ENCODE measurements at places on chromosomes 4 and X.

DNA sequence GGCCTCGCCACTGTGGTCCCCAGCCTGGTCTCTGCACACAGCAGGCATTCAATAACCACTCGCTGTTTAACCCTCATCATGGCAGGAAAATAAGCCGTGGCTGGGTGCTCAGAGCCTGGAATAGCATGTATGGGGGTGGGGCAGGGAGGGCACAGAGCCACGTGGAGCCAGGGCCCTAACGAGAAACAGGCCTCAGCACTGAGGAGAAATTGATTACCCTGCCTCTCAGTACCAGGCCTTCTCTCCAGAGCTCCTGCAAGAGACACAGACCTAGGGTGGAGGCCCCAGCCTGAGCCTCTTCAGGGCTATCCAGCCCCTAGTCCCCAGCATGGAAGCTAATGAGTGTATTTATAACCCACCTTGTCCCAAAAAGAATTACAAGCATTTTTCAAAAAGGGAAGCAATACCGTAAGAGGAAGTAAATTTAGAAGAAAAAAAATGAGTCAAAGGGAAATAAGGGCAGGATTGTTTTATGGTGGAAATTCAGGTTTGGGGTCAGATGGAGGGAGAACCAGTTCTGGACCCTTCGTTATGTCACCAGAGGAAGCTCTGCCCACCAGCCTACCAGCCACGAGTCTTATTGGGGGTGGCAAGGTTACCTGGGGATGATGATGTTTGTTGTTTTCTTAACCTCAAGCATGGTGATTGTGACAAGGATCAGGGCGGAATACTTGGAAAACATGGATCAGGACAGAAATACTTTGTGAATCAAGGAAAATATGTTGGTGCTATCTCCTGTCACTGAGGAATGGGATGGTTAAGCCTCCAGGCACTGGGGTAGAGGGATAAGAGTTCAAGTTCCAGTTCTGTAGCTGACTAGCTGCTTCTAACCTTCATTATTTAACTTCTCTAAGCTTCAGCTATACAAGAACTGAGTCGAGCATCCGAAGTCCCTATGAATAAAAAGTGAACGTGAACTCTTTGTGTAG is 101.9 kb upstream of the RBPJ start:
- no peak overlapping the region for H3K4me3 ChIP-seq
- no peak overlapping the region for H3K27ac ChIP-seq
- DNase-seq = no peak

- H3K4me3 ChIP-seq = no peak overlapping the region
- no peaks in the 10 kb centered on the region for H3K36me3 ChIP-seq
- H3K27me3 ChIP-seq = no peaks in the 10 kb centered on the region
Observed at GRCh38 chrX:45513042-45513441, 312.4 kb upstream of the DIPK2B start.

- H3K36me3 ChIP-seq = no peaks in the 10 kb centered on the region
- peak within 1 kb of the TSS; percentile 95 for H3K4me3 ChIP-seq
- H3K27ac ChIP-seq = peak within 1 kb of the TSS; percentile 91
- peaks cover 2% of the 10 kb centered on the region for H3K4me1 ChIP-seq
- H3K27me3 ChIP-seq = no peaks in the 10 kb centered on the region
Observed at GRCh38 chr4:72568959-72569718, at the start of gene ADAMTS3. Gene ADAMTS3 (minus strand): TSS chr4:72569221. CDS start chr4:72568762, 459 bp downstream.

DNA sequence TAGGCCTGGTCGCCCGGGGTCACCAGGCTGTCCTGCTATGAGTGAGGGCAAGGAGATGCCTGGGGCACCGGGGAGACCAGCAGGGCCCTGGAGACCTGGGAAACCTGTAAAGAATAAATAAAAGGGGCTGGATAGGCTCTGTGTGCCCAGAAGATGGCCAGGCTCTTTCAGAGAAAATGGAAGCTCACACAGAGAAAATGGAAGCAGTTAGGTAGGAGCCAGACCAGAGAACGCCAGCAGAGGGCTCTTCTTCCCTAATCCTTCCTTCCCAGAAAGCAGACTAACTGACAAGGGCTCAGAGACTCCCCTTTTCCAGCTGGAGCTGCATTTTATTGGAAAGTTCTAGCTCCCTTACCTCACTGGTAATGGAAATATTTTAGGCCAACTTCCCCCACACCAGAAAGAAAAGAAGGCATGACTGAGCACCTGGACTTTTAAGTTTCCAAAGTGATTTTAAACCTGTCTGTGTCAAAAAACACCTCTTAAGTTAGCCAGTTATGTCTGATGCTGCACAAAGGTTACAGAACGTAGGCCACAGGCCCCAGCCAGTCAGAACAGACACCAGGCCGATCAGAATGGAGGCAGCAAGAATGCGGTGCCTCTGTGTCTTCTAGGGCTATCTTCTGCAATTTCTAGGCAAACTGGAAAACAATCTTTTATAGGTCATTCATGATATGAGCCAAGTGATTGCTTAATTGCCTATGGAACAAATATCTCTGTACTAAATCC is 74.0 kb downstream of the ATG4A start:
- no peaks in the 10 kb centered on the region for H3K36me3 ChIP-seq
- H3K4me3 ChIP-seq = no peak overlapping the region
- peak; percentile 48 for DNase-seq
- peaks cover 29% of the 10 kb centered on the region for H3K27me3 ChIP-seq
- no peak overlapping the region for H3K27ac ChIP-seq
- H3K4me1 ChIP-seq = peaks cover 1% of the 10 kb centered on the region

GRCh38 chrX:50747471-50747900 is 66.5 kb downstream of the SHROOM4 start:
- no peaks in the 10 kb centered on the region for H3K4me1 ChIP-seq
- no peak overlapping the region for H3K4me3 ChIP-seq
- peak; percentile 35 for DNase-seq
- peaks cover 37% of the 10 kb centered on the region for H3K27me3 ChIP-seq

GRCh38 chr4:169124661-169125060 is 114.6 kb upstream of the CBR4 start:
- DNase-seq = peak; percentile 44
- H3K27me3 ChIP-seq = no peaks in the 10 kb centered on the region
- H3K36me3 ChIP-seq = peaks cover 97% of the 10 kb centered on the region
- H3K4me1 ChIP-seq = peaks cover 4% of the 10 kb centered on the region
- H3K4me3 ChIP-seq = no peak overlapping the region

- H3K36me3 ChIP-seq = peaks cover 1% of the 10 kb centered on the region
- no peaks in the 10 kb centered on the region for H3K27me3 ChIP-seq
- H3K4me1 ChIP-seq = no peaks in the 10 kb centered on the region
- no peak for DNase-seq
Observed at GRCh38 chrX:46636223-46636622, 62.7 kb downstream of the CHST7 start.

DNA sequence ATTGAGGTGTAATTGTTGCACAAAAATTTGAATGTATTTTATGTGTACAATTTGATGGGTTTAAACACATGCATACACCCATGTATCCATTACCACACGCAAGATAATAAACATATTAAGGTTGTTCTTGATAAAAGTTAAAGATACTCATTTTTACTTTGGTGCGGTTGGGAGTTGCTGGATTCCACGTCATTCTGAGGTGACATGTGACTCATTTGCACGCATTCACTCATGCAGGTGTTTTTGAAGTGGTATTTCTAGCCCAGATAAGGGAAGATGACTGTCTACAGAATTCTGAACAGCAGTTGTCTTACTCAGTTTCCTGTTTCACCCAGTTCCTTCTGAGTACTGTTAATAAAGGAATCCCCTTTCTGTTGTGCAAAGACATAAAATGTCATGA is 142.0 kb downstream of the RTL3 start:
- peaks cover 1% of the 10 kb centered on the region for H3K4me1 ChIP-seq
- DNase-seq = no peak
- no peak overlapping the region for H3K27ac ChIP-seq
- H3K4me3 ChIP-seq = no peak overlapping the region
- no peaks in the 10 kb centered on the region for H3K27me3 ChIP-seq

DNA sequence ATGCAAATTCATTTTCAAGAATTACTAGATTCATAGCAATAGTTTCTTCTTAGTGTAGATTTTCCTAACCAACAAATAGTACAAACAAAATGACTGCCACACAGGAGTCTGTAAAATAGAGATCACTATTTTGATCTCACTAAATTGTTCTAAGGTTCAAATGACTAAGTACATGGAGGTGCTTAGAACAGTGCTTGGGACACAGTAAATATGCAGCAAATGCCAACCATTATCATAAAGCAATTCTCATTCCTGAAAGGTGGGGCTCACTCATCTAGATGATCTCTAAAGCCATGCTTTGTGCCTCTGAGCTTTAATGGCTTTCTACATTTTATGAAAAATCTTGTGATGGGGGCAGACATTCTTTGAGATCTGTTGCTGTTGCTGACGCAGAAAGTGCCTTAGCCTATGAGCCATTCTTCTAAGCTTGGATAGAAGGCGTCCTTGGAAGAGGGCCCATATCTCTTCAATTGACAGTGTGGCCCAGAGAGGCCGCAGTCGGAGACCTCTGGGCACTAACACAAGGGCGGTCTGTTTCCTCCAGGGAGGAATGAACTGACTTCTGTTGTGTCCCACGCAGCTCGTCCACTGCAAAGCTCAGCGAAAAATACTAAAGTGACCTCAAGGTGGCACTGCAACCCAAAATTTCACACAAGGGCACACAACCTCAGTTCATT is 23.5 kb downstream of the TLR10 start:
- H3K4me3 ChIP-seq = peak overlapping the region; percentile 53
- H3K4me1 ChIP-seq = no peaks in the 10 kb centered on the region

- H3K27me3 ChIP-seq = no peaks in the 10 kb centered on the region
- no peaks in the 10 kb centered on the region for H3K36me3 ChIP-seq
- no peak overlapping the region for H3K27ac ChIP-seq
- peak; percentile 13 for DNase-seq
- no peak overlapping the region for H3K4me3 ChIP-seq
Observed at GRCh38 chrX:34734383-34734782, 77.3 kb upstream of the TMEM47 start.

DNA sequence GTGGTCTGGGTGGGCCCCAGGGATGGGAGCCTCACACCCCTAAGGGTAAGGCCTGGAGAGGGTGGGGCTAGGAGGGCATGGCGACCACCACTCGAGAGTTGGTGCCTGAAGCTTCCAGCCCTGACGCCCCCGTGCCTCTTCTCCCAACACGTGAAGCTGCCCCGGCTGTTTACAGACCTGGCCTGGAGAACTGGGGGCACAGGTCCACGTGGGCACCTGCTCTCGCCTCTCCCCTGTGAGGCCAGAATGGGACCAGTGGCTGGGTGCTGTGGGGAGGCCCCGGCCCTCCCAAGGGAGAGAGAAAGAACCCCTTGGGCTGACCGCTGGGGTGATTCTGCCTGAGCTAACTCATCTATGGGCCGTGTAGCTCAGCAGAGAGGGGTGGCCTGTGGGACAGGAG is 15.5 kb downstream of the NAT8L start:
- no peak overlapping the region for H3K4me3 ChIP-seq
- H3K4me1 ChIP-seq = peaks cover 14% of the 10 kb centered on the region
- H3K27ac ChIP-seq = no peak overlapping the region
- peaks cover 24% of the 10 kb centered on the region for H3K27me3 ChIP-seq
- DNase-seq = no peak
- H3K36me3 ChIP-seq = no peaks in the 10 kb centered on the region

DNA sequence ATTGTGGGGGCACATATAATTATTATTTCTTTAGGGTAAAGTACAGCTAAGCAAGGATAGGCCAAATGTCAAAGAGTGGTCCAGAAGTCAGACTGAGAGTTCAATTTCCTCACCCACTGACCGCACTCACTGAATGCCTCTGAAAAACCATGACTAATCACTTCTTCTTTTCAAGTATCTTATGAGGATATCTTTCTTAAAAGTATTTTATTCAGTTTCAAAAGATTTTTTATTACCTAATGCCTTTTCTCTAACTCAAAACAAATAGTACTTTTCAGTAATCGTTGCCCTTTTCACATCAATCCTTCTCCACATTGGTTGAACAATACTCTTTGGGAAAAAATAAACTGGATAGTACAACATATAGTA is 61.7 kb upstream of the CAMK2D start:
- DNase-seq = peak; percentile 54

DNA sequence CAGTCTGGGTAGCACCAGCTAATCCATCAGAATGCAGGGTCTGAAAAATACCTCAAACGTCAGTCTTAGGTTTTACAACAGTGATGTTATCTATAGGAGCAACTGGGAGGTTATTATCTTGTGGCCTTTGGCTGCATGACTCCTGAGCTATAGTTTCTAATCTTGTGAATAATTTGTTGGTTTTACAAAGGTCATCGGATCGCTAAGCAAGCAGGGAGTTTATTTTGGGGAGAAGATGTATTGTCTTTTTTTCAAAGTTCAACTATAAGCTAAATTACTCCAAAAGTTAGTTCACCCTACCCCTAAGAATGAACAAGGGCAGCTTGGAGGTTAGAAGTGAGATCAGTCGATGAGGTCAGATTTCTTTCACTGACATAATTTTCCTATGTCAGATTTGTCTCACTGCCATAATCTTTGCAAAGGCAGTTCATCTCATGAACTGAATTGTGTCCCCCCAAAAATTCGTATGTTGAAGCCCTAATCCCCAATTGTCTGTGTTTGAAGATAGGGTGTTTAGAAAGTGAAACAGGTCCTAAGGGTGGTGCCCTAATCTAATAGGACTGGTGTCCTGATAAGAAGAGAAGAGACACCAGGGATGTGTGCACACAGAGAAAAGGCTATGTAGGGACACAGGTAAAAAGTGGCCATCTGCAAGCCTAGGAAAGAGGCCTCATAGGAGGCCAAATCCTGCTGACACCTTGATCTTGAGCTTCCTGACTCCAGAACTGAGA is 175.8 kb upstream of the GALNT7 start:
- no peaks in the 10 kb centered on the region for H3K36me3 ChIP-seq
- H3K4me3 ChIP-seq = no peak overlapping the region
- no peaks in the 10 kb centered on the region for H3K27me3 ChIP-seq

DNA sequence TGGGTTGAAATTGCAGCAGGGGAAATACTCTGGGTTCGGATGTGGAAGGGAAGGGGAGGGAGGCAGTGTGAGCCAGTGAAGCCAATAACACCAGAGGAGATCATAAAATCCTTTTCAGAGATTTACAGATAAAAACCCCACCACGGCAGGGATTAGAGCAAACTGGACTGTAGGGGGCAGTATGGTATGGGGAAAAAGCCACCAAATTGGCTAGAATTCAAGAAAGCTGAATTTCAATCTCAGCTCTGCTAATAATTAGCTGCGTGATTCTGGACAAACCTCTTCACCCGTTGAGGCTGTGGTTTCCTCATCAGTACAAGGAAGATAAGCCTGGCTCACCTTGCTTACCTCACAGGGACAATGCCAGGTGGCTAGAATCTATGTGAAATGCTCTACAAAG is 108.1 kb downstream of the ATG4A start:
- H3K27ac ChIP-seq = no peak overlapping the region
- no peak overlapping the region for H3K4me3 ChIP-seq
- H3K4me1 ChIP-seq = no peaks in the 10 kb centered on the region
- no peaks in the 10 kb centered on the region for H3K27me3 ChIP-seq
- peak; percentile 40 for DNase-seq

DNA sequence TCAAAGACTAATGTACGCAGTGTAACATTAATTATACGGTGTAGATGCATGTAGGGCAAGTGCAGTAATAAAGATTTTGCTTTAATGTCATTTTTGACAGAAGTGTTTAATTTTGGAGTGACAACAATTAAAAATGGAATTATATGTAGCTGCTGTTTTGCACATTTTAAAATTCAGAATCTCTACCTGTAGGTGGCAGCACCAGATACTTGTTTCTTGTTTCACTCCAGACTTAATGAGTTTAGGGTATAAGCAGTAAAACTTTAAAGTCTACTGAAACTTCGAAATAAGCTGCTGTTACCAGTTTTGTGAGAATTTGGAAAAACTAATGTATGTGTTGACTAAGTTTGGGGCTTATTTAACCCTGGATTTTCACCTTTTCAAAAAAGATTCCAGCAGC is 144.9 kb downstream of the POLA1 start:
- H3K27me3 ChIP-seq = no peaks in the 10 kb centered on the region
- H3K27ac ChIP-seq = no peak overlapping the region
- H3K4me3 ChIP-seq = no peak overlapping the region
- peak; percentile 38 for DNase-seq
- no peaks in the 10 kb centered on the region for H3K36me3 ChIP-seq

- no peaks in the 10 kb centered on the region for H3K36me3 ChIP-seq
- no peak overlapping the region for H3K27ac ChIP-seq
- no peaks in the 10 kb centered on the region for H3K4me1 ChIP-seq
- H3K27me3 ChIP-seq = no peaks in the 10 kb centered on the region
- no peak for DNase-seq
Observed at GRCh38 chrX:125029131-125029530, 290.5 kb upstream of the TEX13C start.
